ENCODE measurements at places on chromosomes 5 and 9. TPM values are rescaled to one million over a fixed set of nuclear protein-coding genes. Genes with fewer than 3 reads are reported as not detected.

MINAR2 gene
- total RNA-seq, result not detected

NRG2 gene
- not detected for total RNA-seq

MIGA2 gene
- total RNA-seq, result 35.5 TPM

NRARP gene
- not detected for total RNA-seq

ARRDC3 gene
- 35.2 TPM for total RNA-seq

CATSPER3 gene
- 0.09 TPM for total RNA-seq

BHMT2 gene
- total RNA-seq, result 6.8 TPM

OR13D1 gene
- total RNA-seq, result not detected

INSL4 gene
- not detected for total RNA-seq

FAM153A gene
- total RNA-seq, result not detected

SV2C gene
- 0.08 TPM for total RNA-seq

SHOC1 gene
- total RNA-seq, result 0.09 TPM

PCDHB12 gene
- 0.18 TPM for total RNA-seq

C9 gene
- not detected for total RNA-seq

GRXCR2 gene
- not detected for total RNA-seq

CDH12 gene
- total RNA-seq, result 0.09 TPM

ZFR gene
- 61.2 TPM for total RNA-seq

EIF4E1B gene
- not detected for total RNA-seq

MZB1 gene
- total RNA-seq, result 0.18 TPM

WDR38 gene
- not detected for total RNA-seq

ADAMTSL2 gene
- not detected for total RNA-seq

BTNL8 gene
- total RNA-seq, result not detected

SLC34A1 gene
- total RNA-seq, result not detected

RLN2 gene
- not detected for total RNA-seq

UGT3A2 gene
- total RNA-seq, result not detected

CA9 gene
- 1.5 TPM for total RNA-seq

BRINP1 gene
- 5.8 TPM for total RNA-seq

CXXC5 gene
- 75.9 TPM for total RNA-seq

GKAP1 gene
- 1.4 TPM for total RNA-seq

PCDHA8 gene
- 0.25 TPM for total RNA-seq

IL13 gene
- not detected for total RNA-seq

FOXD1 gene
- total RNA-seq, result 0.74 TPM

FOXD4L6 gene
- not detected for total RNA-seq

GPRIN1 gene
- 7.1 TPM for total RNA-seq

PTPN3 gene
- 2.0 TPM for total RNA-seq

EQTN gene
- not detected for total RNA-seq

HMCN2 gene
- not detected for total RNA-seq

HAVCR2 gene
- 0.36 TPM for total RNA-seq

OLFML2A gene
- 1.7 TPM for total RNA-seq

NKD2 gene
- 0.81 TPM for total RNA-seq

Data from fibroblast of the aortic adventitia (primary cell).